HFFc6 (cell line): ENCODE measurements at places on chromosomes 1 and 21. TPM values are rescaled to one million over a fixed set of nuclear protein-coding genes. Genes with fewer than 3 reads are reported as not detected.

GRCh38 chr1:77048615-77049005, 170.6 kb downstream of the PIGK start:
- no peak for DNase-seq
- no peak overlapping the region for H3K4me3 ChIP-seq
- peaks cover 4% of the 10 kb centered on the region for H3K4me1 ChIP-seq

GRCh38 chr1:188427642-188428041, 1598.9 kb downstream of the PLA2G4A start:
- H3K27me3 ChIP-seq, result no peaks in the 10 kb centered on the region
- H3K36me3 ChIP-seq, result no peaks in the 10 kb centered on the region
- H3K27ac ChIP-seq, result no peak overlapping the region
- no peak overlapping the region for H3K4me3 ChIP-seq

DNA sequence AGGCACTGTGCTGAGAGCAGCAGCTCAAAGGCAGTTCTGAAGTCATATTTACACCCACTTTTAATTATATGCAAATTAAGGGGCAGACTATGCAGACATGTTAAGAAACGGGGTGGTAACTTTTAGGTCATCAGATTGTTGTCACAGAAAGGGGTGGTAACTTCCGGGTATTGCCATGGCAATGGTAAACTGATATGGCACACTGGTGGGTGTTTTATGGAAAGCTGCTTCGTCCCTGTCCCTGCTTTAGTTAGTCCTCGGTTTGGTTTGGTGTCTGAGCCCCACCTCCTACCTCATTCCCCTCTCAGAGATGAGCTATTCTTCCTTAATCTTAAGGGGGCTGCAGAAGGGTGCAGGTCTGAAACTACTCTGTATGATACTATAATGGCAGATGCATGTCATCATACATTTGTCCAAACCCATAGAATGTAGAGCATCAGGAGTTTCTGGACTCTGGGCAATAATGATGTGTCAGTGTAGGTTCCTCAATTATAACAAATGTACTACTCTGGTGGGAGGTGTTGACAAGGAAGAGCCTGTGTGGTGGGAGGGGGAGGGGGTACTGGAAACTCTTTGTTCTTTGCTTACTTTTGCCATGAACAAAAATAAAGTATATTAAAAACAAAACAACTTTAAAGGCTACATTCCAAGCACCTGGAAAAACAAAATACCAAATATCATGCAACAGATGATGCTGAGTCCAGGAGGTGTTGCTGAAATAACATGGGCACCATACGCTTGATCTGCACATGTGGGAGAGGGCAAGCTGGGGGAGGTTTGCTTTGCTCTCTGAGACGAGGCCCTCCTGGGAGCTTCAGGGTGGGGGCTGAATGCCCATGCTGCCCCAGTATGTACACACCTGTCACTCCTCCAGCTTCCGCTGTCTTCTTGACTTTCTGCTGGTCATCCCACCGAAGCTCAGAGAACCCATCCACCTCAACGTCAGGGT, 6.3 kb downstream of the PARP1 start:
- no peak for DNase-seq
- H3K27me3 ChIP-seq, result no peaks in the 10 kb centered on the region; the same call in 1 of the 2 replicates
- H3K27ac ChIP-seq, result peak overlapping the region; percentile 26
- peaks cover 31% of the 10 kb centered on the region for H3K36me3 ChIP-seq
- H3K4me3 ChIP-seq, result no peak overlapping the region
- peaks cover 35% of the 10 kb centered on the region for H3K4me1 ChIP-seq

- DNase-seq, result no peak
- peak overlapping the region; percentile 93 for H3K27ac ChIP-seq
- H3K27me3 ChIP-seq, result peaks cover 11% of the 10 kb centered on the region
- peaks cover 100% of the 10 kb centered on the region for H3K4me1 ChIP-seq
- peak overlapping the region; percentile 67 for H3K4me3 ChIP-seq
- H3K36me3 ChIP-seq, result peaks cover 68% of the 10 kb centered on the region
These were observed 218.1 kb downstream of the FMN2 start for GRCh38 chr1:240309769-240310168.

GRCh38 chr1:42847111-42847595, 740 bp downstream of the ZNF691 start:
- peak overlapping the region; percentile 98 for H3K4me3 ChIP-seq
- peaks cover 48% of the 10 kb centered on the region for H3K4me1 ChIP-seq
- H3K27me3 ChIP-seq, result no peaks in the 10 kb centered on the region
- H3K36me3 ChIP-seq, result peaks cover 36% of the 10 kb centered on the region
- peak overlapping the region; percentile 93 for H3K27ac ChIP-seq
- no peak for DNase-seq

DNA sequence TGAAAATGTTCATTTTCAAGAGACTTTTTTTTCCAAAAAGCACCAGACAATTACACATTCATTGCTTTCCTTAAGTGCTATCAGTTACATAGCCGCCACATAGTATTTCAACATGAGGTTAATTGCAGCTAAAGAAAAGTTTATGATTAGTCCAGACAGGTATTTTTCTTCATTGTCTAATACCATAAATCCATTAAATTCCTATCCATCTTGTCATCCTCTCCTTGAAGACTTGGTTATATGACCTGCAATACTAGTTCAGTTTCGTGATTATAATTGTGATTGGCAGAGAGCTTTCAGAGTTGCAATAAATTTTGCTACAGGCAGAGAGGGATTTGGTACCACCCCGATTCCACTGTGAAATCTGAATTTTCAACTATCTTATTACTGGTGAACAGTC, 437.7 kb downstream of the GPATCH2 start:
- H3K4me1 ChIP-seq, result no peaks in the 10 kb centered on the region
- H3K27ac ChIP-seq, result no peak overlapping the region
- DNase-seq, result no peak
- H3K4me3 ChIP-seq, result no peak overlapping the region
- H3K27me3 ChIP-seq, result no peaks in the 10 kb centered on the region
- 0 out of 2 replicates have a peak, but pooled peaks cover 6% of the 10 kb centered on the region for H3K36me3 ChIP-seq

GRCh38 chr21:42970946-42971653, 3.3 kb upstream of the PKNOX1 start:
- no peak overlapping the region for H3K4me3 ChIP-seq
- peaks cover 4% of the 10 kb centered on the region for H3K27me3 ChIP-seq
- H3K4me1 ChIP-seq, result peaks cover 5% of the 10 kb centered on the region

DNA sequence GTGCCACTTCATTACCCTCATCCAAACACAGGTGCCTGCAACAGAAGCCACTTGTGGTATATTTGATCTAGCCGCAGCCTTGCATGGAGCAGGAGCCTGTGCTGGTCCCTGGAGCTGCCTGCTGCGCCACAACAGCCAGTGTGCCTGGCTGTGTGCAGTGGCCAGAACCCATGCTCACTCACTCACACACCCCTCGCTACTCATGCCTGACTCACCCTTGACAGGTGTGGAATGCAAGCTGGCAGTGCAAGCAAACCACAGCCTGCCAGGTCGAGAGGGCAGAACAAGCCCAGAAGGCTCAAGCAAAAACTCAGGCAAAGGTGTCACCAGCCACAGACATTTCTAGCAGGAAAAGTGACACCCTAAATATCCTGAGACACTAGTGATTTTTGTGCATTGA, 1510.9 kb downstream of the KCNT2 start:
- no peak overlapping the region for H3K4me3 ChIP-seq
- no peak overlapping the region for H3K27ac ChIP-seq
- DNase-seq, result no peak
- no peaks in the 10 kb centered on the region for H3K4me1 ChIP-seq
- H3K36me3 ChIP-seq, result no peaks in the 10 kb centered on the region
- H3K27me3 ChIP-seq, result no peaks in the 10 kb centered on the region

- peaks cover 41% of the 10 kb centered on the region for H3K36me3 ChIP-seq
- peaks cover 37% of the 10 kb centered on the region for H3K4me1 ChIP-seq
- H3K4me3 ChIP-seq, result peak overlapping the region; percentile 99
- DNase-seq, result no peak
- H3K27ac ChIP-seq, result peak overlapping the region; percentile 87; the same call in 1 of the 2 replicates
- H3K27me3 ChIP-seq, result peaks cover 6% of the 10 kb centered on the region
These were observed 2.1 kb downstream of the ETV3 start for GRCh38 chr1:157136133-157136532.

DNA sequence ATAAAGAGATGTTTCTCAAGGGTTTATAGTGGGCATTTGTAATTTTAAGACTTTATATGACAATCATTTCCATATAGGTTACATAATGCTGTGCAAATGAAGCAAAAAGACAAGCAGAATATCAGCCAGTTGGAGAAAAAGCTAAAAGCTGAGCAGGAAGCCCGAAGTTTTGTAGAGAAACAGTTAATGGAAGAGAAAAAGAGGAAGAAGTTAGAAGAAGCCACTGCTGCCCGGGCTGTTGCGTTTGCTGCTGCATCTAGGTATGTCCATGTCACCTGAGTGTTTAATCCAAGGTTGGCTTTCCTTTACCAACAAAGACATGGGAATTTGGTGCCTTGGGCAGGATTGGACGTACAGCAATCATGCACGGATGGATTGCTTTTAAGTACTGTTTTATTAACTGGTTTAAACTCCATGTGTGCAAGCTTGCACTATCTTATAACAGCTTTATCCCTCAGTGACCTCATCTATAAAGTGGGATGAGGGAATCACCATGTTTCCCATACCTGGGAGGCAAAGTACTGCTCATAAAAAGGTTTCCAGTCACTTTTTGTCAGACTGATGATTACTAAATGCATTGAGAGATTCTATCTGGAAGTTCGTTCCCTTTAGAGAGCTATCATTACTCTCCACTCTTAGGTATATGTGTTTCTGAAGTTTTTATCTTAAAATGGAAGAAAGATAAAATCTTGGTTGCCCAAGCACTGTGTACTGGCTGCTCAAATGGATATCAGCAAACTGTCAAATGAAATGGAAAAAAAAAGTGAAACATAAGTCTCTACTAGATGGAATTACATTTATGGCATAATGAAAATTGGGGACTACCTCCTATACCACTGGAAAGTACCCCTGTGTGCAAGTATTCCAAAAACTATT, 55.1 kb downstream of the MACO1 start:
- DNase-seq, result no peak
- no peak overlapping the region for H3K4me3 ChIP-seq
- peaks cover 9% of the 10 kb centered on the region; the same call in 1 of the 2 replicates for H3K36me3 ChIP-seq
- no peak overlapping the region for H3K27ac ChIP-seq
- no peaks in the 10 kb centered on the region for H3K27me3 ChIP-seq
- peaks cover 7% of the 10 kb centered on the region; the same call in 1 of the 2 replicates for H3K4me1 ChIP-seq

DNA sequence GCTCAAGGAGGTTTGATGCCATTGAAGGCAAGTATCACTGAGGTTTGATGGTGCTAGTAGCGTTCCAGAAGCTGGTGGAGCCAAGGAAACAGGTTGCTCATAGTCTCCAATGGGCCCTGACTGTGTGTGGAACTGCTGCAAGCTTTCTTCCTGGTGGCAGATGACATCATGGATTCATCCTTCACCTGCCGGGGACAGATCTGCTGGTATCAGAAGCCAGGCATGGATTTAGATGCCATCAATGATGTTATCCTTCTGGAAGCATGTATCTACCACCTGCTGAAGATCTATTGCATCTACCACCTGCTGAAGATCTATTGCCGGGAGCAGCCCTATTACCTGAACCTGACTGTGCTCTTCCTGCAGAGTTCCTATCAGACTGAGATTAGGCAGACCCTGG, 734.4 kb downstream of the PLA2G4A start:
- H3K4me1 ChIP-seq, result no peaks in the 10 kb centered on the region
- no peak overlapping the region for H3K27ac ChIP-seq
- no peaks in the 10 kb centered on the region; the same call in 1 of the 2 replicates for H3K27me3 ChIP-seq
- H3K36me3 ChIP-seq, result no peaks in the 10 kb centered on the region
- no peak overlapping the region for H3K4me3 ChIP-seq
- DNase-seq, result no peak

- peak overlapping the region; percentile 76 for H3K27ac ChIP-seq
- peaks cover 22% of the 10 kb centered on the region for H3K36me3 ChIP-seq
- H3K4me1 ChIP-seq, result peaks cover 37% of the 10 kb centered on the region
- peak overlapping the region; percentile 74 for H3K4me3 ChIP-seq
- peaks cover 9% of the 10 kb centered on the region for H3K27me3 ChIP-seq
These were observed 35.1 kb downstream of the SLC2A1 start for GRCh38 chr1:42923367-42924081.

DNA sequence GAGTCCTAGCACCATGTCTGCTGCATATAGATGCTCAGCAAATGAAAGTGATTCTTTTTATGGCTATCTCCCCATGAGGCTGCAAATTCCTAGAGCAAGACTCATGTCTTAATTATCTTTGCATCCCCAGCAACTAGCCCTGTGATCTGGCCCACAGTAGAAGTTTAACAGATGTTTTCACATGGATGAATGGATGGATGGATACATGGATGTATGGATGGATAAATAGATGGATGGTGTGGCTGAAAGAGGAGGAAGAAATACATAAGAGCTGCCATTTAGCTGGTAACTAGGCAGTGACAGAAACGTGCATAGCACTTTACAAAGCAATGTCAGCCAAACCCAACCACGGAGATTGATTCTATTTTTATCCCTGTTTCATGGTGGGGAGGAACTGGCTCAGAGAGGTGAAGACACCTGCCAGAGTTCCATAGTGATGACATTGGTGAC, 32.7 kb upstream of the ZBTB40 start:
- peak overlapping the region; percentile 26 for H3K27ac ChIP-seq
- H3K4me1 ChIP-seq, result peaks cover 27% of the 10 kb centered on the region
- H3K27me3 ChIP-seq, result peaks cover 11% of the 10 kb centered on the region
- no peaks in the 10 kb centered on the region for H3K36me3 ChIP-seq
- DNase-seq, result peak; percentile 68
- no peak overlapping the region; the same call in 1 of the 2 replicates for H3K4me3 ChIP-seq

- H3K36me3 ChIP-seq, result no peaks in the 10 kb centered on the region
- no peak within 1 kb of the TSS for H3K27ac ChIP-seq
- H3K27me3 ChIP-seq, result peaks cover 5% of the 10 kb centered on the region
- DNase-seq, result peak; percentile 71
- H3K4me3 ChIP-seq, result peak within 1 kb of the TSS; percentile 67
These were observed at the start of gene GBP2 for GRCh38 chr1:89125913-89126580. TSS of gene GBP2 (minus strand) at chr1:89126114. CDS start at chr1:89121966, 4,148 bp downstream.

GRCh38 chr1:23369335-23370013, at the start of gene ZNF436:
TSS of gene ZNF436 (minus strand) at chr1:23369836. CDS start at chr1:23368005, 1,831 bp downstream.
- H3K36me3 ChIP-seq, result peaks cover 37% of the 10 kb centered on the region
- H3K4me3 ChIP-seq, result peak within 1 kb of the TSS; percentile 93
- peak; percentile 75 for DNase-seq
- peaks cover 51% of the 10 kb centered on the region for H3K4me1 ChIP-seq

DNA sequence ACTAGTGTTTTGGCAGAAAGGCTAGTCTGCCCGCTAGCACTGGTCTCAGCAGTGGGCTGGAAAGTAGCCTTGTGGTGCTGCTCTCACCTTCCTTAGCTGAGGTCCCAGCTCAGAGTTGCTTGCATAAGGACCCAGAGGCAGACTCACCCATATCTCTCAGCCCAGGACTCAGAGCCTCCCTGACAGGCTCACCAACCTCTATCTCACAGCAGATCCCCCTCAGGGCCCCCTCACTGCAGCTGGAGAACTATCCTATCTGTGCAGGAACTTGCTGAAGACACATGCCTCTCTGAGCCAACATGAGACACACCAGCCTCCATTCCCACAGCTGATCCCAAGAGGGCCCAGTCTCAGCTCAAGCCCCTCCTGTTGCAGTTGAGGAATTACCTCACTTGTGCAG, 82.6 kb downstream of the IARS2 start:
- H3K4me1 ChIP-seq, result no peaks in the 10 kb centered on the region; the same call in 1 of the 2 replicates
- no peak for DNase-seq
- no peak overlapping the region for H3K27ac ChIP-seq
- H3K27me3 ChIP-seq, result no peaks in the 10 kb centered on the region
- no peak overlapping the region for H3K4me3 ChIP-seq
- peaks cover 53% of the 10 kb centered on the region for H3K36me3 ChIP-seq

NCMAP gene
- total RNA-seq, result not detected in 2 replicates

CFAP126 gene
- total RNA-seq, result not detected in 3 replicates

AUNIP gene
- 1.9 to 2.8 TPM (median 2.4 TPM) in 3 replicates for total RNA-seq

PSMA5 gene
- total RNA-seq, result 173 to 188 TPM (median 179 TPM) in 3 replicates

DAB1 gene
- 0.13 to 1.8 TPM (median 0.46 TPM) in 3 replicates for total RNA-seq
